Left ventricle myocardium inferior (tissue), 1 donor: ENCODE measurements at places on chromosomes 2 and 18.
A peak's percentile ranks its signal among the peaks of the same experiment; 100 is the strongest.

DNA sequence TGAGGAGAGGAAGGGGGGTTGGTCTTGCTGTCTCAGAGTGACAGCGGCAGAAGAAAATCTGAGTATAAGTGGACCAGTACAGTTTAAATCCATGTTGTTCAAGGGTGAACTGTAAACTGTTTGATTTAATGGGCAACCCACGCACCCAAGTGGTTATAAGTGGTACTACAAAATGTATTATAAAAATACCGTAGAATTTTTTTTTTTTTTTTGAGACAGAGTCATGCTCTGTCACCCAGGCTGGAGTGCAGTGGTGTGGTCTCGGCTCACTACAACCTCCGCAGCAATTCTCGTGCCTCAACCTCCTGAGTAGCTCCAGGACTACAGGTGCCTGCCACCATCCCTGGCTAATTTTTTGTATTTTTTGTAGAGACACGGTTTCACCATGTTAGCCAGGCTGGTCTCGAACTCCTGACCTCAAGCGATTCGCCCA is 2.1 kb upstream of the CHCHD5 start:
- DNase-seq = no peak

- no peak for DNase-seq
Observed at GRCh38 chr18:68431111-68431921, 283.6 kb downstream of the TMX3 start.

DNA sequence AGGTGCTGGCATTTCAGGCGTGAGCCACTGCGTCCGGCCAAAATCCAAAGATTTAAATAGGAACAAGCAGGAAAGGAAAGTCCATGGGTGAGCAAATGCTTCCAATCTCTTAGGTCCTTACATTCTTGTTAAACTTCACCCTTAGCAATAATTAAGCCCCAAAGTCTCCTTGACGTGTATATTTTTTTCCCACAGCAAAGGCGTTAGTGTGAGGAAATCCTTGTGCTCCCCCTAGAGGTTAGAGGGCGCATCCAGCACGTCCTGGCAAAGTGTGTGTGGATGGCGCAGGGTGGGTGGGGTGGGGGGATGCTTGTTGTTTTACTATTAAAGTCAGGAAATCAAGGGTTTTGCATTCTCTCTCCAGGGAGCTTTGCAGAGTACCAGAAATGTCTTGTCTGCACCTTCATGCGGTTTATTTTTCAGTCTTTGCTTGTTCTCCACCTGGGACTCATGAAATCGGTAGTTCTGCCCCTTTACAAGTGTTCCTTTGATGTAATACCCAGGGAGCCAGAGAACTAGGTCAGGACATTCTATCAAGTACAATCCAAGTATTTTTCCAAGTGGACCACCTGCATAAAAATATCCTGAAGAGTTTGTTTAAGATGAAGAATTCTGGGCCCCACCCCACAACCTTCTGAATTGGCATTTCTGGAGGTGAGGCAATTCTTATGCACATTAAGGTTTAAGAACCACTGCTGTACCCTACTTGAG is 22.2 kb upstream of the ITSN2 start:
- DNase-seq = peak; percentile 44

GRCh38 chr2:197426723-197427603 is 7.9 kb downstream of the SF3B1 start:
- DNase-seq = no peak
